ENCODE measurements at places on chromosomes 1 and 21.
A peak's percentile ranks its signal among the peaks of the same experiment; 100 is the strongest.

DNA sequence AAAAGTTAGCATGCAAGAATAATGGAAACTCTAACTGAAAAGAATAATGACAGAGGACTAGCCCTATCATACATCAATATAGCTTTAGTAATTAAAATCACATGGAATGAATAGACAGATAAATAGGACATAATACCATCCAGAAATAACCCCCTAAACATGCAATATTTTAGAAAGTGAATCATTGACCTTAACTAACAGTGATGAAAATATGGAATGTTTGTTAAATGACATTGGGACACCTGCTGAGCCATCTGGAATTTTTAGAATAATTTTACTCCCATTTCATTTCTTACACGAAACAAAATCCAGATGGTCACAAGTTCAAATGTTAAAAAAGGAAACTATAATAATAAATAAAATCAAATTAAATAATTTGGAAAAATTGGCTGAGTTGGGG lies 53.1 kb upstream of the FMO3 start:
- no peak for DNase-seq

DNA sequence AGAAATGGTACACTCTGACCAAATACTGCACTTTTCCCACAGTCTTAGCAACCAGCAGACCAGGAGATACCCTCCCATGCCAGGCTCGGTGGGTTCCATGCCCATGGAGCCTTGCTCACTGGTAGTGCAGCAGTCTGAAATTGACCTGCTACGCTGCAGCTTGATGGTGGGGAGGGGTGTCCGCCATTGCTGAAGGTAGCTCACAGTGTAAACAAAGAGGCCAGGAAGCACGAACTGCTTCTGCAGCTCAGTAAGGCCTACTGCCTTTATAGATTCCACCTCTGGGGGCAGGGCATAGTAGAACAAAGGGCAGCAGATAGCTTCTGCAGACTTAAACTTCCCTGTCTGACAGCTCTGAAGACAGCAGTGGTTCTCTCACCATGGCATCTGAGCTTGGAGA lies 12.3 kb upstream of the IFI44L start:
- no peak for DNase-seq

DNA sequence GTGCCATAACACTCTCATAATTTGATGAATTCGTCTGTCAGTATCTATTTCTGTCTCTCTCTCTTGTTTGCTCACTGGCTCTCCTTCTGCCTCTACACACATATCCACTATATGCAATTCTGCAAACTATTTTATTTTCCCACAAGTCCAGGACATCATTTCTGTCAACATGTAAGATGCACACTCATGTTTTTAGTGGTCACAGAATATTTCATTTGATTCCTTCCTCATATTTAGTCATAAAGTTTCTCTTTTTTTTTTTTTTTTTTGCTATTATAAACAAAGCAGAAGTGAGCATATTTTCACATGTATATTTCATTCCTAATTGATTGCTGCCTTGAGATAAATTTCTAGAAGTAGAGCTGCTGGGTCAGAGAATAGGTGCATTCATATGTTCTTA lies 165.3 kb downstream of the PGBD5 start:
- no peak for DNase-seq

- peak; percentile 87 for DNase-seq
These were observed 118.5 kb downstream of the ITSN1 start for GRCh38 chr21:33760641-33761440.

DNA sequence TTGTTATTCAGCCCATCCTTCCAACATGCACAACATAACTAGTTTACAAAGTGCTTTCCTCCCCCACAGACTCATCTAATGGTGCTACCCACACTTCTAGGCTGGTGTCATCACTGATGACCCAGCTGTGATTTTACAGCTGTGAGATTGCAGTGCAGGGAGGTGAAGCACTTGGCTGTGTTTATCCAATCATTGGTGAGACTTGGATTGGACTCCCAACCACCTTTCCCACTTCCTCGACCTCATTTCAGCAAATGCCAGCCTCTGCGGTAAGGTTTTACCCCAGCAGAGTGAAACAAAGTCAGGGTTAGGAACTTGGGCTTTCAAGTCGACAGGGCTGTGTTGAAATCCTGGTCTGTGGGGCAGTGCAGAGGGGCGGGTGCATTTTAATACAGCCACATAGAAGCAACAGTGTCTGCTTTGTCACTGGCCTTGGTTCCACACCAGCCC lies 22.1 kb downstream of the ECHDC2 start:
- no peak for DNase-seq

DNA sequence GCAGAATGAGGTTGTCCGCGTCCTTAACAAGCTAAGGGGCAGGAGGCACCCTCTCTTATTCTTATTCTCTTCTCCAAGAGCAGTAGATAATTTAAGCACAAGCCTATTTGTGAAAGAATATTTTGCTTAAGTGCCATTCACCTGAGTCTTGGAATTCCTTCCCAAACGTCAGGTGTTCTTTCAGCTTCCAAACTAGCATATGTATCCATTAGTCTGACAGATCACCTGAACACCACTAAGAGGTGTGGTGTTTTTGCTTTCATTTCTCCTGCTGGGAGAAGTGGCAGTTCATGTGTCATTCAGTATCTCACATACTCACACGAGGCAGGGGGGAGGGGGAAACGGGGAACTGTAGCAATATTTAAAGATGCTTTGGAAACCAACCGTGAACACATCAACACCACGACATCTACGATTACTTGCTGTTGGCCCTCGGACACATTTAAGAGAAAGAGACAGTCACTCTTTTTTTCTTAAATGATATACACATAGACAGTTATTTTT lies 45.5 kb upstream of the RBM15 start:
- no peak for DNase-seq

DNA sequence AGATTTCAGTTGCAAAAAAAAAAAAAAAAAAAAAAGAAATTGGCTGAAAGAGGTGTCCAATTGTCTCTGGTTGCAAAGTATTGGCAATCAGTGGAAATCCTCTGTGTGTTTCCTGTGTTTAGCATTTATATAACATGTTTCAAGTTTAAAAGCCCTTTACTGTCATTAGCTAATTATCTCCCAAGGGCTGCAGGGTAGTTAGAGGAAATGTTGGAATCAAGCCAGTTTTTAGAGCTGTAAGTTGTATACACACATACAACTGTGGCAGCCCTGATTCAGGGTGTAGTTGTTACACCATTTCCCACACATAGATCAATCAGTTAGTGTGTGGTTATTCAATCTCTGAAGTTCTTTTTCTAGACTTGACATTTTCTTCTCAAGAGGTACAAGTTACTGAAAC lies 8.9 kb upstream of the ZNF326 start:
- DNase-seq, result peak; percentile 88

GRCh38 chr1:210339500-210339899 lies 10.8 kb downstream of the HHAT start:
- no peak for DNase-seq

Data from NCI-H82 (cell line).